Colonic mucosa (tissue), 4 donors: ENCODE measurements at places on chromosomes 1 and 21. TPM values are rescaled to one million over a fixed set of nuclear protein-coding genes. Genes with fewer than 3 reads are reported as not detected.
A peak's percentile ranks its signal among the peaks of the same experiment; 100 is the strongest.

SPATA46 gene
- not detected for total RNA-seq

GPR153 gene
- total RNA-seq, result 19.6 TPM

FCN3 gene
- 0.42 TPM for total RNA-seq

BLACAT1 gene
- total RNA-seq, result 0.37 TPM

URB1 gene
- total RNA-seq, result 6.1 TPM

GRCh38 chr21:36247316-36248010 lies 72.5 kb upstream of the MORC3 start:
- DNase-seq, result no peak

DNA sequence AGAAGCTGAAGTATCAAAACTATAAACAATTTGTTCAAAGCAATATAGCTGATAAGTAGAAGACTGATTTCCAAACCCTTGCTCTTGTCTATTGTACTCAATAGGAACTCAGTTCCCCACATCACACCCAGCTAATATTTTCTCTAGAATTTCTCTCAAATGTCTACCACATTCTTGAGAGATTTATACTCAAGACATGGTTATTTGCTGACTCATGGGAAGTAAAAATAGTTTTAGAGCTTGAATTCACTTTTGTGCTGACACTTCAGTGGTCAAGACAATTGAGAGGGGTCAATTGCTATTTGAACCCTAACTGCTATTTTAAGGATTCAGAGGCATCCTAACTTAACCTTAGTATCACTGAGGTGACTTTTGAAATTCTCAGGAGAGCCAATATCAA lies 99.0 kb downstream of the TNNI3K start:
- no peak for DNase-seq

- no peak for DNase-seq
Observed at GRCh38 chr1:92210701-92211100, 7.0 kb upstream of the C1orf146 start.

DNA sequence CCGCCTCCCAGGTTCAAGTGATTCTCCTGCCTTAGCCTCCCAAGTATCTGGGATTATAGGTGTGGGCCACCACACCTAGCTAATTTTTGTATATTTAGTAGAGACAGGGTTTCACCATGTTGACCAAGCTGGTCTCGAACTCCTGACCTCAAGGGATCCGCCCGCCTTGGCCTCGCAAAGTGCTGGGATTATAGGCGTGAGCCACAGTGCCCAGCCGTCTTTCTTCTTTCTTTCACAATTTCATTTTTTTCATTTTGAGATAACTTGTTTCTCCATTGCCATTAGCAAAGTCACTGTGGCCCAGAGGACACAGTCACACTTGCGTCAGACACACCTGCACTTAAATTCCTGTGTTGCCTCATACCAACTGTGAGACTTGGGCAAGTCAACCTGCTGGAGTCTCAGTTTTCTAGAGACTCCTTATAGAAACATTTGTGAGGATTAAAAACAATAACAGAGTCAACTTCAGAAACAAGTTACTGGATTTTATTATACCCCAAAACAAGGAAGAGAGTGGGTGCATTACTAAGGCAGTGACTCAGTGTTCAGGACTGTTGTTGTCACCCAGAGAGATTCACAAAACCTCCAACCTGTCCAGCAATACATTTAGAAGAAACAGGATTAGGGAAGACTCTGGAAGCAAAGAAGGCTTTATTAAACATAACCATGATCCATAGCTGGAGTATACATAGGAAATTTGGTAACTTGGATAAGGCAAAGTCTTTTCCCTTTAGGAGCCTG lies 2.6 kb downstream of the TEDDM1 start:
- no peak for DNase-seq

DNA sequence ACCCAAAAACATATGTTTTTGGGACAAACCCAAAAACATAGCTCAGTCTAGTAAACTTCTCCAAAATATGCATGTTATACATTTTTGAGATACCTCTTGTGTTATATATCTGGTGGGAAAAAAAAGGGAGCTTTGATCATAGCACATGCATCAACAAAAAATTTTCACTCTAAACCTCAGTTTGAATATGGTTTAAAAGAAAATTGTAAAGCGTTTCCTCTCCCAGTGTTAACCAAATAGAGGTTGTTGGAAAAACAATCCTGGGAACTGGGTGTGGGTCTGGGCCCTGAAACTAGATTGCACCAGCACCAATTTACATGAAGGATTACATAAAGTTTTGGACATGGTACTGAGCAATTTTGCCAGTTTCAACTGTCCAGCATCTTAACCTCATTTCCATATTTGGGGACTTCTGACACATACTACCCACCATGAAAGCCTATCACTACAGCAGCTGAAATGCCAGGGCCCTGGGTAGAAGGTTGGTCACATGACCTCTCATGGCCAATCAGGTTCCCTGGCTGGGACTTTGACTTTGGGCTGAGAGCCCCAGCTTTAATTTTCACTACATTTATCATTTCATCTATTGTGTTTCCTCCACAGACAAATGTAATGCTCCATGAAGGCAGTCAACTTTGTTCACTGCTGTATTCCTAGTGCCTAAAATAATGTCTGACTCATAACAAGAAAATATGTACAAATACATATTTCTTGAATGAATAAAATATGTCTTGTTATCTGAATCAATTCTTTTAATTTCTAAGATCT lies 150.7 kb downstream of the SETD4 start:
- DNase-seq, result no peak

DNA sequence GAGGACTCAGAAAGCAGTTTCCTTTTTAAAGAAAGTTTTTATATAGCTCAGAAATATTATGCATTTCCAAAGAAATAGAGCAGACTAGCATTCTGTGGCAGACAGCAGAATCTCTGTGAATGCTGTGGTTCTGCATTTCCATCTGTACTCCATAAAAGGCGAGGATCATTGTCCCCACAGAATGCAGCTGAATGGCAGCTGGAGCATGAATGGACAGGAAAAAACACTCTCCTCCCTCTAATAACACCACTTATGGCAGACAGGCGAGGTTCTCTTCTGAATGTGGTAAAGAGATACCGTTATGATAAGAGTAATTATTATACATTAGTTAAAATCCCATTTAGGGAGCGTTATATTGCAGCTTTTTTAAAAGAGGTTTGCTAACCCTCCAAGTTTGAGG lies 81.4 kb upstream of the WLS start:
- DNase-seq, result no peak

DNA sequence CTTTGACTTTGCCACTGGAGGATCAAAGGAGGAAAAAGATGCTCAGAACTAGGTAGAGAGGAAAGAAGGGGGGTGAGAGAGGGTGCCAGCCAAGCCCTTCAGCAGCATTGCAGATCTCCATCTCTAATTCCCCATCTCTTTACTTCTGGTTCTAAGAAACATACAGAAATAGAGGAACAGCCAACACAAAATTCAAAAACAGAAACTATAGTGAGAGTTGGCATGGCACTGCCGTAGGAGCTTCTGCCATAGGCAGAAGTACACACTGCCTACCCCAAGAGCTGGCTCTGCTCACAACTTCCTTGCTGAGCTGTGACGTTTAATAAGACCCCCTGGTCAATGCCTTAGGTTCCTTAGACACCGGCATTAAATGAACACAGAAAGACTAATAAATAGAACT lies 26.6 kb upstream of the RPF1 start:
- no peak for DNase-seq

GRCh38 chr1:153774780-153775457 lies at the start of gene SLC27A3:
Gene SLC27A3, plus strand, starts transcription at chr1:153775407. Its CDS starts 91 bp downstream, at chr1:153775498.
- DNase-seq, result peak; percentile 87

DNA sequence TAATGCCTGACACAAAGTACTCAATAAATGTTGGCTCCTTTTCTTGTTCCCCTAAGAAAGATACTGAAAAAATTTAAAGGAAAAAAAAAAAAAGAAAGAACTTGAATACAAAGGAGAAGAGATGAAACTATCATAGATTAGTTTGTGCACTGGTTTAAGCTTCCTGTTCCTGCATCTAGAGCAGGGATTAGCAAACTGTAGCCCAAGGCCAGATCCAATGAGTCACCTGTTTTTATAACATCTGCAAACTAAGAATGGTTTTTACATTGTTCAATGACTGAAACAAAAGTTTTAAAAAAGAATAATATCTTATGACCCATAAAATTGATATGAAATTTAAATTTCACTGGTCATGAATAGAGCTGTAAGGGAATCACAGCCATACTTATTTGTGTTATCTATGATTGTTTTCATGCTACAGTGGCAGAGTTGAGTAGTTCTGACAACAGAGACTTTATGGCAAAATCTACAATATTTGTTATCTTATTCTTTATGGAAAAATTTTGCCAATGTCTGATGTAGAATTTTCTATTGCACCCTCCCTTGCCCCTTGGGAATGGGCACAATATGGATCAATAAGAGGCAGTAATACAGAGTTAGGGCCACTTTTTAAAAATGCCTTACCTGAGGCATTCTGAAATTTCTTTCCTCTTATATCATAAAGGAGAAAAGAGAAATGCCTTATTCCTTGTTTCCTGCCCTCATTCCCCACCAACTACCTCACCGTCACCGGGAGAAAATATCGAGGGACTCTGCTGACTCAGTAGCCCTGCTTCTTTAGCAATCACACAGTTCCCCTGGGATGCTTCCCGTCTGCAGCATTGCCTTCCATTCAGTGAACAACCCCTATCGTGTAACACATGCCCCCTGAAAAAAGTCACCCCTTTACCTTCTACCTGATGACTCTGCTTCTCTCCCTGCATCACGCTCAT lies 50.6 kb downstream of the WDR64 start:
- no peak for DNase-seq

DNA sequence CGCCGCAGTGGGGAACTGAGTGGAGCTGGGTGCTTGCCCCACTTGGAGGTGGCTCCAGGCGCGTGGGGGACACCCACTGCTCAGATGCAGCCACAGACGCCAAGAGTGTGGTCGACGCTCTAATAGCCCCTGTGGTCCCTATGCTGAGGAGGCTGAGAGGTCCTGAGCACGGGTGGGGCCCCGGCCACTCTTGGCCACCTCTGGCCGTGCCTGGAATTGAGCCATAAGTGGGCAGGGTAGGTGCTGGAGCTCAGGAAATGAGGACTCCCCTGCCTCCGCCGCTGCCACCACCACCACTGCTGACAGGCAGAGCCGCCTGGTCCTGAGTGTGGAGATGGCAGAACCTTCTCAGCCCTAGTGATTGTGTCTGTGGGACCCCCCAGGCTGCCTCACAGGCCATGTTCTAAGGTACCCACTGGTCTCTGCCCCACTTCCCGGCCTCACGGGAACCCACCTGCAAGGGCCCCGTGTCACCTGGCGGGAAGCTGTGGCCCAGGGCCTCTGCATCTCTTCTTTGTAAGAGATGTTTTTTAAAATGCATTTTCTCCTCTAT lies 34.6 kb upstream of the DIP2A start:
- DNase-seq, result no peak

DNA sequence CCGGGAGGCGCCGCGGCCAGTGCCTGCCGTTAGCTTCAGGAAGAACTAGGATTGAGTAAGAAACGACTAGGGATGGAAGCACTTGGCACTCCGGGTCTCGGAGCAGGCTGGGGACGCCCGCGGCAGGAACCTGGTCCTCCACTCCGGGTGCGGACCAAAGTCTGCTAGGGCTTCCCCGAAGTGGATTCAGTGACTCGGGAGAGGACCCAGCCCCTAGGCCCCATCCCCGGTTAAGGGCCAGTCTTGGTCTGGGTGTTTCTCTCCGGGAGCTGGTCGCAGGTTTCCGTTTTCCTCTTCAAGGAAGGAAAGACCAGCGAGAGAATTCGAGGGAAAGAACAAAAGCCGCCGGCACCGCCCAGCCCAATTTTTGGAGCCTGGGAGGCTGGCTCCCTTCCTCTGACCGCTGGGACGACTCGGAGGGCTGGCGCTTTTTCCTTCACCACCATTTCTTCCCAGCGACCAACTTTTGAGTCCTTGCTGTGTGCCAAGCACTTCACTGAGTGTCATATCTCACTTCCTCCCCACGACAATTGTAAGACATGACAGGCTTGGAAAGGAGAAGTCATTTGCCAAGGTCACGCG lies 16.8 kb upstream of the STMN1 start:
- DNase-seq, result peak; percentile 47

- no peak for DNase-seq
Observed at GRCh38 chr1:219143735-219144134, 29.9 kb upstream of the LYPLAL1 start.

- DNase-seq, result no peak
Observed at GRCh38 chr1:112092656-112093371, 103.3 kb upstream of the KCND3 start.

DNA sequence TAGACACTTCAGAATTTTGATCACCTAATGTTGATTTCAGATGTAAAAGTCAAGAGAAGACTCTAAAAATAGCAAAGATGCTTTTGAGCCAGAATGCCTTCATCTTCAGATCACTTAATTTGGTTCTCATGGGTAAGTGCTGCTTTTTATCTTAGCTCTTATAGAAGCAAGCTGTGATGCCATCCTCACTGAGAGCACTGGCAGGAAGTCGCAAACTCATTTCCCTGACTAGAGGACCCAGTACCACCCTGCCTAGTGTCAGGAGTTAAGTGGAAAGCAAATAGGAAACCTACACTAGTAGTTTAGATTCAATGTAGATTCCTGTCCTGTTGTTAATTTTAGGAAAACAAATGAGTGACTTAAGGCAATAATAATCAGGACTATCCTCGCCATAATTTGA lies 12.1 kb downstream of the IFNAR2 start:
- no peak for DNase-seq

- no peak for DNase-seq
Observed at GRCh38 chr1:61851849-61852669, 109.8 kb downstream of the PATJ start.
